ENCODE measurements at places on chromosomes 3 and 15. TPM values are rescaled to one million over a fixed set of nuclear protein-coding genes. Genes with fewer than 3 reads are reported as not detected.

DNA sequence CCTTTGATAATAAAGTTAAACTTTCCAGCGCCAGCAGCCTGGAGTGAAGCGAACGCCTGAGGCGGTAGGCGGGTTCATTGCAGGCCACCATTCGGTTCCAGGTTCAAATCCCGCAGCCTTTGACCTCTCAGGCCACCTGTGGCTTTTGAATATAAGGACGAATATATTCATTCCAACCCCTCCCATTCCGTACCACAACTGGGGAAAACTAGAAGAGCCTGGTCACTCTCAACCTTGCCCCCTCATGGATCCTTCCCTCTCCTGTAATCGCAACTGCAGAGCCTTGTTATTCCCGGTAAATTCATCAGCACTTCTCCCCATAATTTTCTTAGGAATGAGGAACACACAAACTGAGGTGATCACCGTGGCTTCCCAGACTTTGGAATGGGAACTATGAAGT is 35.2 kb downstream of the ZIC4 start:
- H3K36me3 ChIP-seq: no peaks in the 10 kb centered on the region
- H3K4me3 ChIP-seq: no peak overlapping the region
- H3K4me1 ChIP-seq: peaks cover 5% of the 10 kb centered on the region
- no peak for DNase-seq

DNA sequence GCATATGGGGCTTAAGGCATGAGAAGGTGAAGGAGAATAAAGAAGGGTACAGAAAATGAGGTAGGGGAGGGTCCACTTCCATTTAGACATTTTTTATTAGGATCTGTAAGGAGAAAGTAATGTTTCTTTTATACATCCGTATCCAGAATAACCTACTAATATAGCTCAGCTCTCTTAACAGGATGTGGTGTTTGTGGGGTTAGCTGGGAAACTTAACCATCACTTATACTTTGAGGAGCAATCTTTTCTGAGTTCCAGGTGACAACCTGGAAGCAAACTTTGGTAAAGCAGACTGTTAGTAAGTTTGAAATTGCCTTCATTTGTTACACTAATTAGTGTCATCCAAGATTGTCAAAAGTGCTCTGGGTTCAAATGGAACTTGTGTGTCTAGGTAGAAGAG is 36.6 kb downstream of the BUB1B start:
- H3K4me3 ChIP-seq: no peak overlapping the region
- peaks cover 20% of the 10 kb centered on the region for H3K36me3 ChIP-seq
- no peak for DNase-seq
- H3K27me3 ChIP-seq: no peaks in the 10 kb centered on the region
- H3K4me1 ChIP-seq: peaks cover 9% of the 10 kb centered on the region

- peak overlapping the region; percentile 63 for H3K27ac ChIP-seq
- 0 out of 2 replicates have a peak, but pooled peaks cover 13% of the 10 kb centered on the region for H3K36me3 ChIP-seq
- DNase-seq: peak; percentile 74
These were observed 12.4 kb downstream of the WDR5B start for GRCh38 chr3:122403489-122403888.

RTP3 gene
- not detected for total RNA-seq

BFSP2 gene
- not detected for total RNA-seq

DNA sequence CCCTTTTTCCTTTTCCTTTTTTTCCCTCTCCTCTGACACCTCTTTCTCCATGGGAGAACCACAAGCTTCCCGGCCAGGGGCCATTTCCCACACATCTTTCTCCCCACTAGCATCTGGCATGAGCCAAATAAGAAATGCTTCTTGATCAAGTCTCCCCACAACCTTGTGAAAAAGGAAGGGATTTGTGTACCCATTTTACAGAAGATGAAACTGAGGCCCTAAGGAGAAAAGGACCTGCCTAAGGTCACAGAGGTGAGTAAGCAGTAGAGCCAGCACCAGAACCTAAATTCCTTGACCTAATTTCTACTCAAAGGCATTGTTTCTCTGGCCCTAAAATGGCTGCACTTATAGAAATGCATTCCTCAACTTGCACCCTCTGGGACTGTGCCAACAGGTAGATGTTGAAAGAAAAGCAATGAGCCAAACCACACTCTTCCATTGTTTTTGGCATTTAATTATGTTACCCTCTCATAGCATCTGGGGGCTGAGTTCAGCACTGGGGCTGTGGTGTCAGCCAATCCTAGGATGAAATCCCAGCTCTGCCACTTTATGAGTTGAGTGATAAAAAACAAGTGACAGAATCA is 81.7 kb upstream of the TLE3 start:
- H3K36me3 ChIP-seq: no peaks in the 10 kb centered on the region
- no peaks in the 10 kb centered on the region for H3K4me1 ChIP-seq
- H3K27me3 ChIP-seq: peaks cover 27% of the 10 kb centered on the region
- no peak for DNase-seq

SAMD7 gene
- not detected for total RNA-seq

GRCh38 chr3:101377796-101378195 is 57.4 kb upstream of the IMPG2 start:
- H3K4me3 ChIP-seq: no peak overlapping the region
- H3K27ac ChIP-seq: no peak overlapping the region
- H3K36me3 ChIP-seq: peaks cover 14% of the 10 kb centered on the region
- DNase-seq: no peak
- H3K4me1 ChIP-seq: peaks cover 18% of the 10 kb centered on the region

GRCh38 chr15:83039206-83039605 is 27.8 kb upstream of the C15orf40 start:
- DNase-seq: peak; percentile 26
- H3K27me3 ChIP-seq: no peaks in the 10 kb centered on the region
- peak overlapping the region; percentile 8 for H3K27ac ChIP-seq

- no peaks in the 10 kb centered on the region for H3K36me3 ChIP-seq
- H3K4me3 ChIP-seq: no peak overlapping the region
- no peak for DNase-seq
- H3K27ac ChIP-seq: no peak overlapping the region
- H3K27me3 ChIP-seq: peaks cover 24% of the 10 kb centered on the region
- no peaks in the 10 kb centered on the region for H3K4me1 ChIP-seq
These were observed 44.6 kb downstream of the POMGNT2 start for GRCh38 chr3:43061101-43061895.

MORC1 gene
- total RNA-seq: not detected

DNA sequence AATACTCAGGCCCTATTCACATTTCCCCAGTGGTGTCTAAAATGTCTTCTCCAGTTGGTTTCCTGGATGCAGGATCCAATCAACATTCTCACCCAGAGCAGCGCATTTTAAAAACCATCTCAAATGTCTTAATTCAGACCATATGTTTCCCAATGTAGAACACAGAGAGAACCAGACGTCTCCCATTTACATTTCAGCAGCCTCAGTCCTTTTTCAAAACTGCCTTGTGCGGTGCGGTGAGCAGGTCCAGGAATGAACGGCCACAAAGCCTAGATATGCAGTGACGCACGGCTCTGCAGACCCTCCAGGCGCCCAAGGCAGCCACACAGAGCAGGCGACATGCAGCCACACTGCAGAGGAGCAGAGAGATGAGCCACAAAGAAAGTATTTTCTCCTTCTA is 66.1 kb upstream of the MEX3B start:
- DNase-seq: peak; percentile 71
- peaks cover 36% of the 10 kb centered on the region for H3K4me1 ChIP-seq
- peak overlapping the region; percentile 88 for H3K27ac ChIP-seq
- no peaks in the 10 kb centered on the region for H3K27me3 ChIP-seq
- H3K4me3 ChIP-seq: peak overlapping the region; percentile 31

DNA sequence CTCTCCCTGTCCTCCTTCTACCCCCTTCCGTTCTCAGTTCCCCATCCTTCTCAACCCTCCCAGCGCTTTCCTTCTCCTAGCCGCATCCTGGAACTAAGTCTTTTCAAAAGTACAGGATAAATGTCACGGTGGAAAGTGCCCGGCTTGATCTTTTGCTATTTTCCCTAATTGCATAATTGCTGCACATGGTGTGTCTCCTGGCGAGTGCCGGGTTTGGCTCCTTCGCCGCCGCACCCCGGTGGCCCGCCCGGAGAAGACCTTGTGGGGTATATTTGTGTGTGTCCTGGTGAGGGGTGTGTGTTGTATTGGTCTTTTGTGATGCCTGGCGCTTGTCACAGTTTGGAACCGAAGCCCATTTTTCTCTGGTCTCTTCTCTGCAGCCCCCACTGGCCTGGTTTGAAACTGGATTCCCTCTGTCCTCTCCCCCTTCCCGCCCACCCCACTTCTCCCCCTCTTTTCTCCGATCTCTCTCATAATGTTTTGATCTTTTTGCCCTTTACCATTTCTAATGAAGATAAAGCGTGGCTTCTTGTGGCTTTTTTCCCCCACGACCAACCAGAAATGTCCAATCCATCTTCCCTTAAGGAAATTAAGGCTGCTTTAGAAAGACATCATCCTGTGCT is 692 bp downstream of the UBE2E2 start:
- H3K36me3 ChIP-seq: no peaks in the 10 kb centered on the region
- H3K4me3 ChIP-seq: peak overlapping the region; percentile 97
- peak overlapping the region; percentile 74 for H3K27ac ChIP-seq
- H3K27me3 ChIP-seq: peaks cover 4% of the 10 kb centered on the region
- DNase-seq: no peak

GRCh38 chr3:16482770-16483531 is 30.5 kb downstream of the RFTN1 start:
- H3K36me3 ChIP-seq: peaks cover 23% of the 10 kb centered on the region
- H3K4me1 ChIP-seq: peaks cover 88% of the 10 kb centered on the region
- DNase-seq: no peak
- no peaks in the 10 kb centered on the region for H3K27me3 ChIP-seq
- no peak overlapping the region for H3K4me3 ChIP-seq
- peak overlapping the region; percentile 68 for H3K27ac ChIP-seq

DNA sequence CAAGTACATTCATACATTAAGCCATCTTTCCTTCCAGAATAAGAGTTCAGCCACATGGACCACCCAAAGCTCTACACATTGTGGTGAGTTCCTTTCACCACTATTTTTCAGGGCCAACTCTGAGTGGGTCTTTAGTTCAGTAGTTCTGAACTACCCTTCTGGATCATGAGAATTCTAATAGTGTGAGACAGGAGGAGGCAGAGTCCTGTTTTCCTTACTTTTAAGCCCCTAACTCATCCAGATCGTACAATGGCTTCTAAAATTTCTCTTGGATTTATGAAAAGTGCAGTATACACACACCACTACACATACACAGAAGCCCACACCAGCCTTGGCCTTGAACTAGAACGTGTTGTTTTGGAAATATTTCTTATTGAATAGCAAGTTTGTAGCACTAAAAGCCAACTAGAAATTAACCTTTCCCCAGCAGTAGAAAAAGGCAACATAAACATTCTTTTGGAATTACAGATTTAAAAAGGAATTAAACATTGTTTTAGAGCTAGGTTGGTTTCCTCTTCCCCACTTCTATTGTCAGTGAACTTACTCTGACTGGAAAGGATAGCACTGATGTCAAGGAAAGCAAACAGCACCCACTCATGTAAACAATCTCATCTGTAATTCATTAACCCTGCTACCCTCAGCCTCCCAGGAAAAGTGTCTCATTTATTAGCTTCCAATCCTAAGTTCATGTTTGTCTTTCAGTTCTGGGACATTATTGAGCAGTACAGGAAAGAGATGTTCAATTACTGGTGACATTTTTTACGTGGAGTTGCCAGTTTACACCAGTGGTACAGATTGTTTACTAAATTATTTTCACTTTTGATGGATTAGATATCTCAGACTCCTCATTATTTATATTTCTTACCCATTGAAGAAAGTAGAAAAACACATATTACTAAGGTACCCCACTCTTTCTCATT is 95.7 kb upstream of the AGTR1 start:
- no peak overlapping the region for H3K4me3 ChIP-seq
- H3K4me1 ChIP-seq: peaks cover 10% of the 10 kb centered on the region
- DNase-seq: no peak
- H3K27me3 ChIP-seq: no peaks in the 10 kb centered on the region

DNA sequence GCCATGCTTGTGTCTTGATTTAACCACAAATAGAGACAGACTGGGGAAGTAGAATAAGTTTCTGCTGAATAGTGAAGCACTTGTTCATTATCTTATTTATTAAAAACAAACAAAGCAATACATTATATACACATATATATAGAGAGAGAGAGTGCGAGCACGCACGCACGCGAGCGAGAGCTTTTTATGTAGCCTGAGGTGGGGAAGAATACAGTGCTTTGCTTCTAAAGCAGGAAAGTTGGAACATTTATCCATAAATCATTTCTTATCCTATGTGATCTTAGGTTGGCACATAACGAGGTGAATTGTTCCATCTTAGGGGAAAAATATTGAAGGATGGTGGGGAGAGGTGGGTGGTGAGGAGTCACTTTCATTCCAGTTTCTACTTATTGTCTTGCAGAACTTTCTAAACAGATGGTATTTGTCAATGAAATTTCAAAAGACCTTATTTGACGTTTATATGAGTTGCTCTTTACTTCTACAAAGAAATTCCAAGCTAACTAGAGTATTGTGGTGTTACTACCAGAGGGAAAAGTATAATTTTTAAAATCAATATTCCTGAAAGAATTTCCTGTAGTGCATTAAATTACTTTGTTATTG is 110.0 kb downstream of the ATG7 start:
- peaks cover 5% of the 10 kb centered on the region for H3K36me3 ChIP-seq
- H3K27me3 ChIP-seq: no peaks in the 10 kb centered on the region
- peaks cover 28% of the 10 kb centered on the region for H3K4me1 ChIP-seq
- H3K4me3 ChIP-seq: no peak overlapping the region
- H3K27ac ChIP-seq: no peak overlapping the region
- DNase-seq: no peak

- no peak overlapping the region for H3K27ac ChIP-seq
- H3K4me3 ChIP-seq: no peak overlapping the region
- no peak for DNase-seq
- no peaks in the 10 kb centered on the region for H3K27me3 ChIP-seq
- peaks cover 19% of the 10 kb centered on the region for H3K36me3 ChIP-seq
These were observed 31.4 kb downstream of the HPS3 start for GRCh38 chr3:149160754-149161300.

GRCh38 chr3:122101646-122102045 is 46.5 kb downstream of the CD86 start:
- 0 out of 2 replicates have a peak, but pooled peaks cover 2% of the 10 kb centered on the region for H3K27me3 ChIP-seq
- no peaks in the 10 kb centered on the region for H3K4me1 ChIP-seq
- H3K4me3 ChIP-seq: no peak overlapping the region
- no peak overlapping the region for H3K27ac ChIP-seq
- H3K36me3 ChIP-seq: no peaks in the 10 kb centered on the region

COL6A5 gene
- total RNA-seq: not detected

RPP25 gene
- 1.3 TPM for total RNA-seq

DNA sequence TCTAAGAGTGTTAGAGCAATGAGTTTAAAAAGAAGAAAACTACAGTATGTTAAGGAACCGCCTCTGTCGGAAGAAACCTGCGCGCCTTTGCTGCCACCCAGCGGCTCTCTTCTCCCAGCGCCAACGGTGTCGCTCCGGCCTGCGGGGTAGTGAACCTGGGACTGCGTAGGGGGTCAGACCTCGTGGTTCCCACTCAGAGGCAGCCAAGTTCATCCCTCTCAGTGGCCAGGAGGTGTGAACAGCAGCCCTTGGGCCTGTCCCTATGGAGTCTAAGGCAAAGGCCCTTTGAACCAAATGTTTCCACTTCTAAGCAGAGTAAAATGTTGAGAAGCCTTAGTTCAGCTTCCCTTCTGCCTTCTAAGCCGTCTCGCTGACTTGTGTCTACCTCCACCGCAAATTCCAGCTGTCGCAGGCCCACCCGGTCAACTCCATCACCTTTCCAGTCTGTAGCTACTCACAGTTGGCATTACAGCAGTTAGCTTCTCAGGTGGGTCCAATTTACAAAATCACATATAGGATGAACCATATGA is 980 bp upstream of the RAB27A start:
- H3K36me3 ChIP-seq: peaks cover 6% of the 10 kb centered on the region
- H3K4me1 ChIP-seq: peaks cover 14% of the 10 kb centered on the region
- peak overlapping the region; percentile 90 for H3K4me3 ChIP-seq
- peak; percentile 68 for DNase-seq
- peak overlapping the region; percentile 72 for H3K27ac ChIP-seq
- no peaks in the 10 kb centered on the region for H3K27me3 ChIP-seq

SYNPR gene
- not detected for total RNA-seq

Measured in HFFc6 (cell line).